Heart left ventricle (tissue), 16 donors: ENCODE measurements at places on chromosomes 13 and 19.

- no peak for DNase-seq
These were observed 30.8 kb upstream of the TFDP1 start for GRCh38 chr13:113553511-113554332.

GRCh38 chr13:23447927-23448326, 14.4 kb upstream of the SACS start:
- no peak for DNase-seq

DNA sequence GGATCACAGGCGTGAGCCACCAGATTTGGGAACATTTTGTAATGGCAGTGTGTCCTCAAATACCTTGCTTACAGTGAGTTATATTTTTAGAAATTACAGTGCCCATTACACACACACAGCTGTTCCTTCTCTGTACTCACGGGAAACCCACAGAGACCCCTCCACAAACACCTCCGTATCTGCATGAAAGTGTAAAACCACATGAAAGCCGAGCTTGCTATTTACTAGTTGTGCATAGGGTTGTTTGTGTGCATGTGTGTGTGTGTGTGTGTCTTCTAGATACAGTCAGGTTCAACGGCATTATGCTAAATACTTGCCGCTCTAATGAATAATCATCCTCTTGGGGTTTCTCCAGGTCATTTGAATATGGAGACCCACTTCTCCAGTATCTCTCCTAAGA, 22.3 kb upstream of the LILRA2 start:
- DNase-seq: no peak

GRCh38 chr13:50898338-50898737, 11.3 kb upstream of the RNASEH2B start:
- DNase-seq: no peak

GRCh38 chr19:48878196-48879024, 6.2 kb downstream of the PPP1R15A start:
- DNase-seq: peak; percentile 73

GRCh38 chr13:43783820-43784219, 3.0 kb downstream of the ENOX1 start:
- DNase-seq: no peak

- DNase-seq: no peak
These were observed 14.5 kb upstream of the MPHOSPH8 start for GRCh38 chr13:19618977-19619376.

DNA sequence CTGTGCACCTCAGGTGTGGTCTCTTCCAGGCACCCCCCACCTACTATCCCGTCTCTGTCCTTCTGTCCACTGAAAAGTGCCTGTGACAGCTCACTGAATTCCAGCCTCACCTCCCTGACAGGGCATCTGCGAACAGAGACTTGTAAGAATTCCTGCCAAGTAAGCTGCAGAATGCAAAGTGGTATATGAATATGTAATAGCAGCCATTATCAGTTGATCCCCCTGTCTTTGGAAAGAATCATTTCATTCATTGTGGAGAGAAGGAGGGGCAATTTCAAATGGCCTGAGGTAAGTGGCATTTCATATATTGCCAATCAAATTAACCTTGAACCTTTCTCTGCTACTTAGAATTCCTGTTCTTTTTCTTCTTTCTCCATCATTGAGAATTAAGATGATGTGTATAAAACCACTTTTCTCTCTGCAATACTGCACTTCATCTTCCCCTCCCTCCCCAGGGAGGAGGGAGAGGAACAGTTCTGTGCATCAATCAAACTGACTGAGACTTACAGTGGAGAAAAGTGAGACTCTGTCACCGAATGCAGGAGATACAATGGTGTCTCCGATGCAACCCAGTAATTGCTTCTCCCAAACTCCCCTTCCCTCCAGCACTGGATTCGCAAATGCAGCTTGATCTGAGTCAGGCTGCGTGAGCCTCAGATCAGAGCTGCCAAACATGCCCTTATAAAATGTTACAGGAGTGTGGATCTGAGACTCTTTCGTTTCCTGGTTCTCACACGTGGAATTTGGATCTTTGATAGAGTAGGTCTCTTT, 91.7 kb downstream of the SLC10A2 start:
- no peak for DNase-seq

DNA sequence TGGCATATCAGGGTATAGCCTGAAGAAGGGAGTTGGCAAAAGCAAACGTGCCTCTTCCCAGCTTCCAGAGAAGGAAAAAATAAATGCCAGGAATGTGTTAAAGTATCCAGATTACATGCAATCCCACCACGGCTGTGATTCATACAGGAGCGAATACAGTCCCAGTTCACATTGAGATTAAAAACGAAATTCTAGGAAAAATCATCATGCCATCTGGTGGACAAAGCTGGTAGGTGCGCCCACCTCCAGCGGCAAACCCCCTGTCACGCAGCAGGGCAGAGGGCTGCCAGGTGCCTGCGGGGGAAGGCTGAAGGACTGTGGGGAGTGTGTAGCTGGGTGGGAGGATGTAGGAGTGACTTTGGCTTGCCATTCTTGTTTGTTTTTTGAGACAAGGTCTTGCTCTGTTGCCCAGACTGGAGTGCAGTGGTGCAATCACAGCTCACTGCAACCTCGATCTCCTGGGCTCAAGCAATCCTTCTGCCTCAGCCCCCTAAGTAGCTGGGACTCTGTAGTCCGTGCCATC, 6.4 kb upstream of the DMWD start:
- peak; percentile 57 for DNase-seq

GRCh38 chr13:85993567-85993966, 194.3 kb upstream of the SLITRK6 start:
- DNase-seq: no peak
